ENCODE measurements at places on chromosomes 7 and 10.
A peak's percentile ranks its signal among the peaks of the same experiment; 100 is the strongest.

GRCh38 chr10:3812141-3812540 is 27.1 kb upstream of the KLF6 start:
- DNase-seq, result no peak

DNA sequence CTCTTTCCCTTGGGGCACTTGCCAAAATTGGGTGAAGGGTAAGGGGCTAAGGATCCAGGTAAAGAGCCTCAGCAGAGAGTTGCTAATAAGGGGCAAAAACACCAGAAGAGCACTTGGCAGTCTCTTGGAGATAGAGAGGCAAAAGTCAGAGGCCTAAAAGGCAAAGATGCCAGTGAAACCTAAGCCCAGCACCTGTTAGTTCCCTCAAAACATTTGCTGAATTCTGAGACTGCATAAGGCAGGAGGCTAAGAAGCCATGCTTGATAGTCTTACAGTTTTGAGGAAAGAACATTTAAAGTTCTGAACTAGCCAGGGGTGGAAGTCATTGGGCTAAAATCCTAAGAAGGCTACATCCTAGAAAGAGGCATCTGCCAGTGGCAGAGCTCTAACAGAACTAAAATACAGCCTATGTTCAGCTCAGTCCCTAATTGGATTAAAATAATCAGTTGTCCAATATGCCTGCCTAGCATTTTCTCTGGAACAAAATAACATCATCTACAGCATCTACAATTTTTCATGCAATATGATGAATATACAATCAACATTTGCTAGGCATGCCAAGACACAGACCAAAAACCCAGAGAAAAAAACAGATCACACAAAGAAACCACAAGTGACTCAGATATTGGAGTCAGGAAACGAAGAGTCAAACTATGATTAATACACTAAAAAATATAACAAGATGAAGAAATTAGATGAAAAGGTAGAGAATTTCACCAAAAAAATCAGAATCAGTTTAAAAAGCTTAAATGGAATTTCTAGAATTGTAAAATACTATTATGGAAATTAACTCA is 7.7 kb downstream of the HTR7 start:
- DNase-seq, result no peak

DNA sequence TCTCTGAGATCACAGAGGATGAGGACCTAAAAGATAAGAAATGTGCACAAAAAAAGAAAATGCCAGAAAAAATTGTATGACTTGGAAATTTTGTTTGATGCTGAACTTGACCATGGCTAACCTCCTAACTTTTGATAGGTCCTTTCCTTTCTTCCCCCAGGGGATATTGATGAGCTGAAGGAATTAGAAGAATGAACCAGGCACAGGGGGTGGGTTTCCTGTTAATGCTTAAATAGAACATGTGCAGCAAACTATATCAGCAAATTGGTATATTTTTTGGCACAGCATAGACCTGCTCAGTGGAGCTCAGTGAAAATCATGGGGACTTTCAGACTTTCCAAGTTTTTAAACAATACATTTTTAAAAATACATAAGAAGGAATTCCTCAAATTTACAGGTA is 300.7 kb downstream of the HDAC9 start:
- DNase-seq, result no peak

GRCh38 chr7:6385110-6385781 is 62.5 kb downstream of the DAGLB start:
- peak; percentile 91 for DNase-seq

DNA sequence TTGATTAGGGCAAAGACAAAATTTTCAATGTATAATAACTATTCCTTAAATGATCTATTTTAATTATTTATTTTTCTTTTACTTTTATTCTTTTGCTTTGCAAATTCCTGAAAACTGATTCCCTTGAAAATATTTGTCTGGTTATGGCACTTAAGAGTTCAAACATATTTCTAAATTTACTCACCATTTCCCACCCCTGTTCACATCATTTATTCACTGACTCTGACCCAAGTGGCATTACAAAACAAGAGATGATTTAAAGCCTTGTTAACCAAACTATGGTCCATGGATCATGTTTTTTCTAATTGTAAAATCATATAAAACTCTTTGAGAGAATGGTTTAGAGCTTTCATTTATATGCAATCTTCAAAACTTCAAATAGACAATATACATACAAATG is 1256.1 kb upstream of the LRRN3 start:
- DNase-seq, result no peak

GRCh38 chr7:143954135-143954534 is 509 bp upstream of the OR2F1 start:
- DNase-seq, result no peak

DNA sequence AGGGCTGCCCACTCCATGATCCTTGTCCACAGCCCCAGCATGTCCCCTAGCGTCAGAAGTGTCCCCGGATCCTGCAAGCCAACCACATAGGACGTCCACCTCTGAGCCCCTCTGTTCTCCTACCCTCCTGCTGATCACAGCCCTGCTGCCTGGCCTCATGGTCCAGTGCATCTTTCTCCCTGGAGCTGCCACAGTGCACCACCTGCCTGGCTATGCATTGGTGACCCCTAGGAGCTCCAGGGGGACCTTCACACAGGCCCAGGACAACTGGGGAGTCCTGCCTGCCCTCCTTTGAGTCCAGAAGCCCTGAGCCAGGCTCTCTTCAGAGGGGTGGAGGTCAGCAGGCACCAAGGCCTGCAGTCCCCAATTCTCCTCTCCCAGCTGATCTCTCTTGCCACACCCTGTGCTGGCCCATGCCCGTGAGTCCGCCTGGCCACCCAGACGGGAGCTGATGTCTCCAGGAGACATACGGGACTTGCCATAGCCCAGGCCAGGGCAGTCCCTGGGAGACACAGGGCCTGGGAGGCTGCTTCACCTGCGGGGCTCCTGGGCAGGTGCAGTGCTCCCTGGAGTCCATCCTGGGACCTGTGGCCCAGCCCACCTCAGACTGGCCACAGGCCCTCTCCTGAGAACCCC is 77.4 kb upstream of the RET start:
- no peak for DNase-seq

GRCh38 chr7:158682456-158682855 is 22.1 kb downstream of the NCAPG2 start:
- no peak for DNase-seq

DNA sequence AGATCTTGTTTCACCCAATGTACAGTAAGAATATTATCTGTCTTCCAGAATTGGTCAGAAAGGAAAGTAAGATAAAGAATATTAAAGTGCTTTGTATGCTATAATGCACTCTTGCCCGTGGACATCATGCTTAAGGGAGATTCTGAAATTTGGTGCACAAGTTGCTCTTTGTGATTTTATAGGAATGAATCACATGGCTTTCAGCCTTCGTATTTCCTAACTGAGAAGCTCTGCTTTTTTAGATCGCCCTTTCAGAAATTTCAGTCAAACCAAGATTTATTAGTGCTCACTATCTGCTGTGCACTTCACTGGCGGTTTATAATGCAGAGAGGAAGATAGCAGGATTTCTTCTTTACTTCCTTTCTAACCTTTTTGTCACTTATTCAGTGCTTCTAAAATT is 1248.5 kb upstream of the LRRN3 start:
- DNase-seq, result no peak

DNA sequence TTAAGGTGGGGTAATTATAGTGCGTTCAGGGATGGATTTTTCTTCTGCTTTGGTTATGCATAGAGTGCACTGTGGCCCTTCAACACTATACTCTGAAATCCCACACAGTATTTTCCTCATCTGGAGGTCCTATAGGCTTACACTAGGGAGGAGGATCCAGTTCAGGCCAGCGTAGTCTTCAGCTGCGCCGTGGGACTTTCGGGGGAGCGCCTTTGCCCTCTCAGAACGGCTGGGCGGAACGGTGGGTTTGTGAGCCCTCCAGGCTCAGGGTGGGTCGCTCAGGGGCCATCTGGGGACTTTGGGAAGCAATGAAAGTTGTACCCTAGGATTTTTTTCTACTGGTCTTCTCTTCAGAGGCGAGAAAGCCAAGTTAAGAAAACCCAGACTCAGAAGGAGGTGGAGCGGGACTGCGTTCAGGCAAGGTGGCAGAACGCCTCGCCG is 652 bp upstream of the VPS26A start:
- peak; percentile 80 for DNase-seq

DNA sequence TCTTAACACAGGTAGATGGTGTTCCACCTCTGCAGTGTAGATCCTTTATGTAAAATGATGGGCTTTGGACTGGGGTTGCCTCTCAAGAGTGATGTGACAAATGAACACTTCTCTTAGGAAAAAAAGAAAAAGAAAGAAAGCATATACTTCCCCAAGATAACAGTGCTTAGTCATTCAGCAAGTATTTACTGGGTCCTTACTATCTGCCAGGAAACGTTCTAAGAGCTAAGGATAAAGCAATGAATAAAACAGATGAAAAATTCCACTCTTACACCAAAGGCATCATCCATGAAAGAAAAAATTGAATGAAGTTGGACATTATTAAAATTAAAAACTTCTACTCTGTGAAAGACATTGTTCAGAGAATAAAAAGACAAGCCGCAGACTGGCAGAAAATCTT is 177.3 kb downstream of the C7orf25 start:
- DNase-seq, result no peak

DNA sequence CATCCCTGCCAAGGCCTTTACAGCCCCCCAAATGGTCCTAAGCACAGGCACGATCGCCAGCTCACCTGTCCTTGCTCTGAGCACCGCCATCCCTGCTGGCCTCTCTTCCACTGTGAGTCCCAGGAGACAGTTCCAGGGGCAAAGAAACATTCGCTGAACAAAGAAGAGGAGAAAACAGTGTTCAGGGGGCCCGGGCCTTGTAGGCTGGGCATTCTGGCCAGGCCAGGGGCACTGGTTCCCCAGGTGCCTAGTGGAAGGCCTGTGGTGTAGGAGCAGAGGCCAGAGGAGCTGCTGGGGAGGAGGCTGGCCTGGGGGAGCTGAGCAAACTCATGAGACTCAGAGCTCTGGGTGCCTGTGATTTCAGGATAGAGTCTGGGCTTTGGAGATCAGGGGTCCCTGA is 22.6 kb downstream of the AQP1 start:
- DNase-seq, result no peak

DNA sequence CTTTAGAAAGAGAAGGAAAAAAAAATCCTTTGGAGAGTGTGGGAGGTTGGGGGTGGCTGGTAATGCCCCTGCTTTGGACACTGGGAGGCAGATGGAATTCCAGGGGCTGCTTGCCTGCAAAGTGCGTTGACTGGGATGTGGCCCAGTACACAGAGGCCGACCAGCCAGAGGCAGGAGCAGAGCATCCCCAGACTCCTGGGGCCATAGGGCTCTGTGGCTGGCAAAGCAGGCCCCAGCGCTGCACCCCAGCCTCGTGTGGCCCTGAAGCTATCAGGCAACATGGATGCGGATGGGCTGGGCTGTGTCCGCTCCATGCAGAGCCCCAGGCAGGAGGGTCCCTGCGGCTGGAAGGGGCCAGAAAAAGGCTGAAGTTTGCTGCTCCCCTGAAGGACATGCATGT is 361.6 kb upstream of the FZD8 start:
- DNase-seq, result no peak

GRCh38 chr7:28362812-28363211 is 49.5 kb upstream of the CREB5 start:
- DNase-seq, result peak; percentile 16

- DNase-seq, result no peak
Measured at GRCh38 chr10:31622978-31623377, 304.0 kb downstream of the ZEB1 start.

GRCh38 chr7:73842067-73842976 is at the start of gene METTL27:
Gene METTL27, minus strand, starts transcription at chr7:73842516. Its CDS starts 376 bp downstream, at chr7:73842140.
- peak; percentile 99 for DNase-seq

DNA sequence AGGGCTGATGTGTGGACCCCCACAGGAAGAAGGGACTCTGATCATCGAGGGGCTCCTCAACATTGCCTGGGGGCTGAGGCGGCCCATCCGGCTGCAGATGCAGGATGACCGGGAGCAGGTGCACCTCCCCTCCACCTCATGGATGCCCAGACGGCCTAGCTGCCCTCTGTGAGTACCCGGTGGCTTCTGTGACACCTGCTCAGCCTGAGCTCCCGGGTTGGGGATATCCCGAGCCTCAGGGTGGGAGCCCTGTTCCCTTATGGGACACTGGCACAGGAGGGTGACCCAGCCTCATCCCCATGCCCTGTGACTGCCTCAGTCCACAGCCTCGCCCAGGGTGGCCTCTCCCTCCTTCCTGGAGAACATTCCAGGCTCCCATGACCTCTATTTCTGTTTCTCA is 3.9 kb upstream of the DEPP1 start:
- DNase-seq, result no peak

DNA sequence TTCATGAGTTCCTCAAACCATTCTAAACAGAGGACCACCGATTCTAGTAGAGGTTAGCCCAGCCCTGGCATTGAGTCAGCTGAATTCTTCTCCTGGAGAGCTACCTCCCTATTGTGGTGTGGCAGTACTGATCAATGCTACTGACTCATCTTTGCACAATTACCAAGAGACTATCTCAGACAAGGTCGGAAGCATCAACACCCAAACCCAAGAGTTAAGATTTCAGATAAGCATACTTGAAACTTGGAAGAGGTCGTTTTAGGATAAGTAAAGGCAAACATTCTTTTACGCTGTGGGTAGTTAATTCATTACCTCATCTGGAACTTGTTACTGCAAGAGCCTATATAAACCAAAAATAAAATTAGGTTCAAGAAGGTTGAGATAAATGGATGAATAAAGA is 154.6 kb upstream of the NRBF2 start:
- DNase-seq, result no peak

DNA sequence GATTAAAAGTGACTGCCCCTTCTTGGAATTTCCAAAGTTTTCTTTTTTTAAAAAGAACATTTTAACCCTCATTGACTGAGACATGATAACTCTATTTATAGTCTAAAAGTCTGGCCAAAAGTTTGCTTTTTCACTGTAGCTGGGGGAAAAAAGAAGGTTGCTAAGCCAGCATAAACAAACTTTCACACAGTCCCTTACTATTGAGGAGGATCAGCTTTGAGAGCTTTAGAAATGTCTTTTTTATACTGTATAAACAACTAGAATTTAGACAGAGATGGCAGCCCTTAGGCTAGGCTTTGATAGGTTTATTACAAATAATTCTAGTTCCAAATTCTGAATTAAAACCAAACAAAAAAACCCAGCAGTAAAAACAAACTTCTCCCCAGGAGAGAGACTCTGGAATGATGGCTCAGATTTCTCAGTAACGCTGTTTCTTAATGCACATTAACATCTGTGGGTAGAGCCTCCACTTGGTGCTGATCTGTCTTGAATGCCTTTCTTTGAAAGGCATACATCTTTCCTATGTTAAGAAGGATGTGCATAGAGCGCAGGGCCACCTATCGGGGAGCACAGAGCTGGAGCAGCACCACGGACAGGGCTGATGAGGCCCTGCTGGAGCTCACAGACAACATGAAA is 100.9 kb upstream of the PDLIM1 start:
- no peak for DNase-seq

- no peak for DNase-seq
Measured at GRCh38 chr10:50385624-50386023, 134.3 kb upstream of the ASAH2 start.

GRCh38 chr7:80439894-80440821 is 71.7 kb downstream of the GNAT3 start:
- DNase-seq, result no peak

DNA sequence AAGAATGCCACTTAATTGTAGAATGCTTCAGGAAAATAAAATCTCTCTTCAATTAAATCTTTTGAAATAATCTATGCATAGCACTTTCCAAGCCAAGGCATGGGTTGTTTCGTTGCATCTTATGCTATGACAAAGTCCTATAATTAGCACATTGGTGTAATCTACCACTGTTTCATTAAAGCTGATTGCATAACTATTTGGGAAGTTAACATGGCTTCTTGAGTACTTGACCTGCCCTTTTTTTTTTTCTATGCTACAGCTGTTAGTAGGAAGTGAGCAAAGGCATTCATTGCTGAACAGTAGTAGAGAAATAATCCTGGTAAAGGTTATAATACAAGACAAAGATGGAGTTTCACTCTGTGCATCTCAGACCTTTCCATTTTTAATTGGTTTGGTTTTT is 557.2 kb upstream of the CELF2 start:
- no peak for DNase-seq

GRCh38 chr10:90179696-90180407 is 478.5 kb downstream of the KIF20B start:
- peak; percentile 75 for DNase-seq

All from DMS53 (cell line).